ENCODE measurements at places on chromosomes 3 and 15.

- DNase-seq, result no peak
These were observed 4.6 kb downstream of the LOXL1 start for GRCh38 chr15:73930790-73931281.

DNA sequence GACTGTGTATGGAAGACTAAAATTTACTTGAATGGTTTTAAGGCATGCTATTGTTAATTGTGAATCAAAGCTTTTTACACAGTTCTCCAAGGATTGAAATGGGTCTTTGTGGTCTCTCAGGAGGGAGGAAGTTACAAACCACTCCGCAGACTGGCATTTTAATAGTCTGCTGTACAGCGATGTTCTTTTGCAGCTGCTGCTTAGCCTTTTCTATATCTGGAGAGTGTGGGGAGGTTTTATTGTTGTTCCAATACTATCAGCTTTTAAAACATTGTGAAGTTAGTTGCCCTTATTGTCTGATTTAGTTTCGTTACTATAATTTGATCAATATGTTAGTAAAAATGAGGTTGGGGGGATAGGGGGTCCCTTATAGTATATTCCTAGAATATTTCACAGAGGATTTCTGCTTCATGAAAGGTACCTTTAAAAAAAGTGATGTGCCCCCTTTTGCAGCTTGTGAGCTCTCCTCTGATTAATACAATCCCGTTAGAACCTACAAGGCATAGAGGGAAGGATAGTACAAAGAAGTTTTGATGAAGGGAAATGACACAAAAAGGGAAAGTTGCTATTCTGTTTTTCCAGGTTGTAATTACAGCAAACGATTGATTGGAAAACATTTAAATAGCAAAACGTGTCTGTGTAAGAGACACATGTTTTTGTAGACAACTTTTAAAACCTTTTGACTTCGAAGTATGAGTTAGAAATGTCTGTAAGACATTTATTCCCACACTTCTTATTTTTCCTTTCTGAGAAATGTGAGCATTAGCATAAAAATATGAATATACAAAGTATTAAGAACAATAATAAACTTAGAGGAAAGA, 158.3 kb upstream of the CGNL1 start:
- DNase-seq, result no peak

GRCh38 chr3:189975391-189975990, 145.2 kb downstream of the P3H2 start:
- DNase-seq, result no peak

DNA sequence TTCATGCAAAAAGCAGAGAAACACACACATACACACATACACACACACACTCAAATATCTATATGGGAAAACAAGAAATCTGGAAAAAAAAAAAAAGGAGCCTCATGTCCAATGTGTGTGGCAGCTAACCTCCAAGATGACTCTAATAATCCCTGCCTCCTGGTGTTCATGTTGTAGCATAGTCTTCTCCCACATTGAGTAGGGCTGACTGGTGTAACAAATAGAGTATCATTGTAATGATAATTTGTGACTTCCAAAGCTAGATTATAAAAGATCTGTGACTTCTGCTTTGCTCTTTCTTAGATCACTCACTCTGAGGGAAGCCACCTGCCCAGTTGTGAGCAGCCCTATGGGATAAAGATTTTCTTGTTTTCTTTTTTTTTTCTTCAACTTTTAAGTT, 130.9 kb upstream of the TNIK start:
- DNase-seq, result no peak

- DNase-seq, result no peak
These were observed 15.6 kb upstream of the KY start for GRCh38 chr3:134666466-134666865.

DNA sequence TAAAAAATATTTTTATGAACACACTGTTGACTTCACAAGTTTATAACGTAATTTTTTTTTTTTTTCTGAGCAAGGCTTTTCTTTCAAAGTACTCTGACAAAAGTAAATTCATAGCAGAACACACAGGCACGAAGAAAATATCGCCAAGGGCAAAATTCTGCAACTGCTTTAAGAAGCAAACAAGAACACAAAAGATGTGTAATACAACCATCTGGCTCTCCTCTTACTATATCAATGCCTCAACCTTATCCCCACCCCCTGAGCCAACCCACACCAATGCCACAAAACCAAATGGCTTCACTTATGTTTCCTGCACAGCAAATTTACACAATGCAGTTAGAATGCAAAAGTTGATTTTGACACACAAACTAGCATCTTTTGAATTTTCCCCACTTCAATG, 274.2 kb downstream of the FOXP1 start:
- DNase-seq, result no peak

DNA sequence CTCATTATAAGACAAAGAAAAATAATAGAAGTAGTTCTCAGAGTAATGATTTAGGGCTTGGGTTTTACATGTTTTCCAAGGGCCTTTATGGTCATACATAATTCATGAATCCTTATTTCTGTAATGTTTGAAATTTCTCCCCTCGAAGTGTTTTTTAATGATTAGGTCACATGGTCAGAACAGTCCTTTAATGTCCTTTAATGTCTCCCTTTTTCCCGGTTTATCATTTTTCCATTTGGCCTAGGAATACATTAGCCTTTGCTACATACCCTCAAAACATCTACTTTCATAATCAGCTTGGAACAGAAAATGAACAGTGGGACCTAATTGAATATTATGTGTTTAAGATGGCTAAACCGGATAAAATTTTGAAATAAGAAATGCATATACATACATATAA, 159.9 kb upstream of the ROBO2 start:
- DNase-seq, result no peak

DNA sequence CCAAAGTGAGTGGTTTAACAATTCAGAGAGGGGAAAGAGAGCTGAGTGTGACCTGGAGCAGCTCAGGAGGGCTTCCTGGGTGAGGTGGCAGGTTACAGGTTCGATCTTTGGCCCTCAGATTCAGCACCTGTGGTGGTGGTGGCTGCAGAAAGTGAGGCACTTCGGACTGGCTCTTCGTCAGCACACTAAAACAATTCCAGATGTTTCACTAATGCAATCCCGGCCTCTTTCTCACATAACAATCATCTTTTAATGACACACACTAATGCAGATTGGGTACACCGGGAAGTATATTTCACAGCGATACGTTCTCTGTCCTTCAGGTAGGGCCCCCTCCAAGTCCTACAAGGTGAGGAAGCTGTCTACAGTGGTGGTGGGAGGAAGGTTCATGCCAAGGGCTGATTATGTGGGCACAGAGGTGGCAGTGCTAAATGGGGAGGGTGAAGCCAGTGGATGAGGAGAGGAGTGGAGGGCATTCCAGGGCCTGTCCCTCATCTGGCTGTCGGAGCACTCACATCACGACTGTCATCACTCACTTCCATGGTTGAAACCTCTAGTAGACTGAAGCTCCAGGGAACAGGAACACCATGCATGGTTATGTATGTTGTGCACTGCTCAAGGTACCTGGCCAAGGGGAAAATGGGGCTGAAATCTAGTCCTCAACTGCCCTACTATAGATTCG, 171.1 kb downstream of the RAB11A start:
- DNase-seq, result no peak

GRCh38 chr3:64988188-64988587, 300.4 kb upstream of the ADAMTS9 start:
- DNase-seq, result no peak

- no peak for DNase-seq
These were observed 99.4 kb downstream of the IQSEC1 start for GRCh38 chr3:12973827-12974226.

DNA sequence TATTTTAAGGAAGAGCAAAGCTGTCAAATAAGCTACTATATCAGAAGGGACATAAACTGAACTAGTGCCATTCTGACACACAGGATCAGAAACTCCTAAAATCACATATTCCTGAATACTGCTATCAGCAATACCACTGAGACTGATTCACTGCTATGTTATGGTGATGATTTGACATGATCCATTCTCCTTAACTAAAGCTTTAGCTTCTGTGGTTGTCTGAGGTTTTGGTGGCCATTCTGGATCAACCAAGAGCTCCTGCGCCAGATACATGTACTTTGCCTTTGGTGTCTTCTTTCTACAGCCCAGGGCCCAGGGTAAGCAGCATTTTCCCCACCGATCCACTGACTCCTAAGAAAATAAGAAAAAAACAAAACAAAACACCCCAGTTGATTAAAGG, 6.7 kb upstream of the GP5 start:
- no peak for DNase-seq

DNA sequence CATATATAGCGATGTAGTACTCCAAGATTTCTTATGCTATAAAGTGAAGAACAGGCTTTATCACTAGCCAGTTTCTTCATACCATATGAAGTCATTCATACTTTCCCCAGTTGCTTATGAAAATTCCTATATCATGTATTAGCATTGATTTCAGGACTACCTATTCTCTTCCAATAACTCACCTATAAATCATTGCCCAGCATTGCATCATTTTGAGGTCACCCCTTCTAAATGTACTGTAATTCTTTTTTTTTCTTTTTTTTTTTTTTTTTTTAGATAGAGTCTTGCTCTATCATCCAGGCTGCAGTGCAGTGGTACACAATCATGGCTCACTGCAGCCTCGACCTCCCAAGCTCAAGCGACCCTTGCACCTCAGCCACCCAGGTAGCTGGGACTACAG, 27.1 kb downstream of the RTP3 start:
- no peak for DNase-seq
